ENCODE measurements at places on chromosomes 3 and 15.

GRCh38 chr15:70049701-70050301, 47.9 kb downstream of the TLE3 start:
- DNase-seq: no peak

GRCh38 chr3:101643861-101644613, 32.9 kb downstream of the ZBTB11 start:
- DNase-seq: peak; percentile 0

DNA sequence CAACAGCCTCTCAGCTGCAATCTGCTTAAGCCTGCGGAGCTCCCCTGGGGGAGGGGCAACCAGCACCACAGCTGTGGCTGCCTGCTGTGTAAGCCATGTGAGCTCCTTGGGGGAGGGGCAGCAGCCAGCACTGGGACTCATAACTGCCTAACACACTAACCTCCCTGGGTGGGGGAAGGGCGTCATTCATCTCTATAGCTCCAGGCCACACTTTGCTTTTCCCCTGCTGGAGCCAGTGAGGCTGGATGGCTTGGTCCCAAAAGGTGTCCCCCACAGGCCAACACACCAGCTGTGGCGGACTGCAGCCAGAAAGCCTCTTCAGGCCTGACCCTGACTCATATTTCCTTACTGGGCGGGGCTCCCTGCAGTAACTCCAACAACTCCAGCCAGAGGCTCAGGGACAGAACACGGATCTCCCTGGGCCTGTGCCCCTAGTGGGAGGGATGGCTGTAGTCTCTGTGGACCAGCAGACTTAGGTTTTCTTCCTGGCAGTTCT, 129.8 kb downstream of the PPM1L start:
- DNase-seq: no peak

GRCh38 chr15:91989821-91990220, 136.3 kb downstream of the SLCO3A1 start:
- DNase-seq: no peak

DNA sequence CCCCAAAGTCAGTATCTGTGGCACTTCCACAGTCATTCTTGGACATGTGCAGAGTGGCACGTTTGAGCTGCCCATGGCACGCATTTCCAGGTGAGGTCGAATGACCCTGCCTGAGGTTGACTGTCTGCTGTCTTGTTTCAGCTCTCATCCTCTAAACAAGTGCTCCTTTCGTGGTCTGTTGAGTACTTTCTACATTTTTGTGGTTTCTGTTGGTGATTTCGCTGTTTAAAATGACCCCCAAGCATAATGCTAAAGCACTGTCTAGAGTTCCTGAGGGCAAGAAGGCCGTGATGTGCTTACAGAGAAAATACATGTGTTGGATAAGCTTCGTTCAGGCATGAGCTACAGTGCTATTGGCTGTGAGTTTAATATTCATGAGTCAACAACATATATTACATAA, 40.0 kb upstream of the SAMMSON start:
- no peak for DNase-seq

DNA sequence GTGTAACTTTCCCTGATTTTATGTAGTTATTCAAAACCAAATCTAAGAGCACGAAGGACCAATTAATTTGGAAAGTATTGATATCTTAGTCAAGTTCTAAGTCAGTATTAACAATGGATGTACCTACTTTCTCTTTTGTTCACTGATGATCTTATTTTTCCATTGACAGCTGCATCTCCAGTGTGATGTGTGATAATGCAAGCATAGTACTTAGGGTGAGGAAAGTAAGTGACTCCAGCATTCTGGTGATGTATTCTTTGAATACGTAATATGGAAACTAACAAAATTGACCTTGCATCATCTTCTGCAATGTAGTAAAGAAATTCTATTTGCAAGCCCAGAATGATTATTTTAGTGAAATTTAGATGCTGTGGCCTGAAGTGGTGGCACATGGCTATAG, 22.4 kb downstream of the FBXW12 start:
- DNase-seq: no peak

DNA sequence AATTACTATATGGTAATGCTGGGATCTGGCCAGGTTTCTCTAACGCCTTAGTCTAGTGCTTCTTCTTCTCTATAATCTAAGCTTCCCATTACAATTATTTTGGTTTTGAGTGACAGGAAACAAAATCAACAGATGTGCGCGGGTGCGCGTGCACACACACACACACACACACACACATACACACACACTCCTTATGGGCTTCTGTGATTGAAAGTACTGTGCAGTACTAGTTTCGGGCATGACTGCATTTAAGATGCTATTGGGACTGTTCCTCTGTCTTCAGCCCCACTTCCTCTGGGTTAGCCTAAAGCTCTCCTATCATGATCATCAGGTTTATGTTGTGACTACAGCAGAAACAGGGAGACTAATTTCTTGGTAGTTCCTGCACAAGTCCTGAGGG, 32.2 kb downstream of the EPHB1 start:
- no peak for DNase-seq
